ENCODE measurements at places on chromosomes 6 and 20.

- peak; percentile 60 for DNase-seq
Observed at GRCh38 chr20:58870293-58871014, 17.9 kb downstream of the GNAS start.

DNA sequence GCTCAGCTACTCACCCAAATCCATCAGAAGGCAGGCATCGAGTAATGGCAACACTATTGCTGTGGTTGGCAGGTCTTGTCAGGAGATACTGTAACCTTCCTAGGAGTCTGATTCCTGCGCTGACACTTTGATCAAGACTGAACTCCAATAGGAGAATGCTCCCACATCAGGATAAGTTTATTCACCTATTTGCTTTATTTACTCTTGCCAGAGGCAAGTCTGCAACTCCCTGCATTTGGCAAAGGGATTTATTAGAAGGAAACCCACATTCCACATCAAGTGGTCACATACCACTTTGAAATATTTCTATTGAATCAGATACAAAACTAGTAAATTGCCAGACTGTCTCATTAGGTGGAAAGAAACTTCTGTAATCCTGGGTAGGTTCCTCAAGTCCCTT lies 43.5 kb downstream of the ZFAND3 start:
- DNase-seq = no peak

GRCh38 chr20:22584522-22584921 lies at the start of gene FOXA2:
Gene FOXA2, minus strand, starts transcription at chr20:22584572. Its CDS starts 294 bp downstream, at chr20:22584278.
- no peak for DNase-seq

GRCh38 chr6:91243436-91243835 lies 656.6 kb upstream of the MAP3K7 start:
- no peak for DNase-seq

GRCh38 chr6:143513410-143513809 lies 1.9 kb upstream of the FUCA2 start:
- DNase-seq = peak; percentile 43

DNA sequence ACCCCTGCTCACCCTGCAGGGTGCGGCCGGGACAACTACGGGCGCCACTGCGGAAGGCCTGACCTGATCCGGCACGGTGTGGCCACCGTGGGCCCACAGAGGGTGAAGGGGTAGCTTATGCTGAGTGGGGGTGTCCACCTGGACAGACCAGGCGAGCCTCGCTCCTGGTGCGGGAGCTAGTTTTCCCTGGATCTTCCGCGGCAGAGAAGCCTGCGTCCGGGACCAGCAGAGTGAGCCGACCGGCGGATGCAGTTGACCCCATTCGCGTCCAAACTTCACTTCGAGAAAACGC lies 38.2 kb downstream of the NCR2 start:
- no peak for DNase-seq

DNA sequence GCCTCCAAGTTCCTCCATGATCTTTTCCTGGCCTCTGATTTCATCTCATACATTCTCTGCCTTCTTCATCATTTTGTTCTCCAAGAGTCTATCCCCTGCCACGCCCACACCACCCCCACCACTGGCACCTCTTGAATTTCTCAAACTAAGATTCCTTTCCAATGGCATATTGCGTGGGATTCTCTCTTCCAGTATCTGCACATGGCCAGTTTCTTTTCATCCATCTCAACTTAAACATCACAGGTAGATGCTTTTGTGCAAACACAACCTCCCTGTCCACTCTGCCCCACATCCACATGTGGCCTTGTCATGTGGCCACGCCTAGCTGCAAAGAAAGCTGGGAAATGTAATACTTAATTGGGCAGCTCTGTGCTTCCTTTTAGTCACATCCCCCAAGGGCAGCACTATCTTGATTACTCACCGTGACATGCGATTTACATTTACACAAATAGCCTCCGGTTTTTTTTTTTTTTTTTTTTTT lies 33.4 kb upstream of the ZMYND8 start:
- no peak for DNase-seq

GRCh38 chr6:144659202-144660182 lies 374.4 kb downstream of the UTRN start:
- no peak for DNase-seq

DNA sequence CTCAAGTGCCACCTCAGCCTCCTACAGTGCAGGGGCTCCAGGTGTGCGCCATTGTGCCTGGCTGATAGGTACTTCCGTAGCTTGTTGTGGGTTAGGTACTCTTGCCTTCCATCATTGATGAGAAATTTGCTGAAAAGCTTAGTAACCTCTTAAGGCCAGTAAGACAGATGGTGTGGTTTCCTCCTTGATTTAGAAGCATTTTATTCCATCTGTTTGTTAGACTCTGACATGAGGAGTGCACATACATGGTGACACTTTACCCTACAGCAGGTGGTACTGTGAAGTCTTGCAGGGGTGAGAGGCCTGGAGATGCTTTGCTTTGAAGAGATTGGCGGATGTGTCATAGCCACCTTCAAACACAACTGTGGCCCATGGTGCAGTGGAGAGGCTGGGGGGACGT lies 14.8 kb upstream of the MTG2 start:
- DNase-seq = no peak

- no peak for DNase-seq
Observed at GRCh38 chr6:53845280-53846195, 50.7 kb downstream of the LRRC1 start.

GRCh38 chr6:90384720-90385119 lies 88.1 kb upstream of the BACH2 start:
- DNase-seq = no peak

GRCh38 chr20:51363813-51364212 lies 178.7 kb downstream of the NFATC2 start:
- DNase-seq = no peak

DNA sequence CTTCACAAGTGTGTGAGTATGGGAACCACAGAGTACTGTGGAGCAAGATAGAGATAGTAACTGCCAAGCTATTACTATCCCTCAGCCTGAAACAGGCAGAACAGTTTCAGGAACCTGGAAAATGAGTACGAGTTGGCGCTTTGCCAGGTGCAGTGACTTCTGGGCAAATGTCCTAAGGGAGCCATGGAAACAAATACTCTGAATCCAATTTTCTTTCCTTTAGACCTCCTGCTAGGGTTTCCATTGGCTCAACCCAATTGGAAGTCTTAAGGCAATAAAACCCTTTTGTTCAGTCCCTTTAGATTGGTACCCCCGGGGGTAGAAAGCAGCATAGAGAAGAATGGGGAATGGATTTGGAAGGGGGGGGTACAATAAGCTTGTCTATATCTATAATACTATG lies 205.0 kb upstream of the EPHA7 start:
- DNase-seq = no peak

DNA sequence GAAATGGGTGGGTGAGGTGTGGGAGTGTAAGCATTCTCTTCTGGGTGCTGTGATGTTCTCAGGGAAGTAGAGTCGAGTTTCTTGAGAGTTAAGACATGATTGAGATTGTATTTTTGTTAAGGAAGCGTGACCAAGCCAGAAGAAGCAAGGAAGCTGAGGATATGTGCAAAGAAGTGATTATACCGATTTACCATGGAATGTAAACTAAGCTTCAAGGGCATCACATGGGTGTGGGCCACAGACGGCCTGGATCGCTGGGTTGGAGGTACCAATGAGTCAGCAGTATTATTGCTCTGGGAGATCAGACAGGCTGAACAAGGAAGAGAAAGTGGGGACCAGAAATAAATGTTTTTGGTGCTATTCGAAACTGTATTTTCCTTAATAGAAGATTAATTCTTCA lies 184.1 kb upstream of the GMDS start:
- DNase-seq = no peak

GRCh38 chr20:62269871-62270270 lies 31.6 kb downstream of the OSBPL2 start:
- no peak for DNase-seq

DNA sequence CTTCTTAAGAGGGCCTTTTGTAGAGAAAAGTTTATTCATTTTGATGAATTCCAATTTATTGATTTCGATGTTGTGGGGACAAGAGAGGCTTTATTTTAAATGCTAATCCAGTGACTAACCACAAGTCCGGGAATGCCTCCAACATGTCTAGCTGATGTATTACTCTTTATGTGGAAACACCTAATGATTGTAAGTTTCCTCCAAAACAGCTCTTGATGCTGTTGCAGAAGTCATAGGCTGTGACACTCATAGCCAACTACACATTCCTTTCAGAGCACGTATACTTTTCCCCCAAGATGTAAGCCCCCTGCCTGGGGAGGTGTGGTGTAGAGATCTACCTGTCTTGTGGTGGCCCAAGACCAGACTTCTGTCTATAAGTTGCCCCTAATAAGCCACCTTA lies 61.3 kb upstream of the RNF24 start:
- no peak for DNase-seq

GRCh38 chr20:22690616-22691179 lies 106.3 kb upstream of the FOXA2 start:
- DNase-seq = no peak

GRCh38 chr6:169972101-169972651 lies 220.8 kb downstream of the ERMARD start:
- no peak for DNase-seq

DNA sequence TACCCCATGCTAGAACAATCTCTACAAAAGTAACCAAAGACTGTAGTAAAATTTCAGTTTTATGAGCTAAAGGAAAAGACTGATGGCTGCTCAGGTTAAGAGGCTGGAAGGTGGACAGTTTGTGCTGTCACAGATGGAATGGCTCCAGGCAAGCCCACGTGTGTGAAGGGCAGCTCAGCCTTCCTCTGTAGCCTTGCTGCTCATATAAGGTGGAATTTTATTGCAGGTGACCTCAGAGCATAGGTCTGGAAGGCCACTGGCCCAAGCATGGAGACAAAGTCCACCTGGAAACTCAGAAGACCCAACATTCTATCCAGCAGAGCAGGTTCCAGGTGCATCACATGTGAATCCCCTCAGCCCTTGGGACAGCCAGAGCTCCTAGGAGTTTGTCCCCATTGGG lies 53.6 kb downstream of the KAT14 start:
- no peak for DNase-seq

DNA sequence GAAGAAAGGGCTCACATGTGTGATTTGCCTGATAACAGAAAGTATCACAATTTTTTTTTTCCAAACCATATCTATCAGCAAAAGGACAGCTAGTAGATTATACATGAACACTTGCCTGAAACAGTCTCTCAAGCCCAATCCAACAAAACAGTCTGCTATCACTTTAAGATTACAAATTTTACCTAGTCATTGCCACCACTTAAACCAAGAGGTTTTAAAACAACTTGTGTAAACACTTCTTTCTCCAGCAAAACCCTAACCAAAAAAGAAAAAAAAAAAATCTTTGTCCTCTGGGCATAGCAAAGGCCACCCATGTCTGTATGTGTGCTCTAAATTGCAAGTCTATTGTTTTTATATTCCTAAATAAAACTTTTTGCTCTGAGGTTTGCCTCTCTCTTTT lies 1568.4 kb downstream of the GRIK2 start:
- no peak for DNase-seq

- DNase-seq = no peak
Observed at GRCh38 chr6:131013495-131013894, 49.5 kb downstream of the EPB41L2 start.

- DNase-seq = no peak
Observed at GRCh38 chr6:73639040-73639439, 14.8 kb downstream of the SLC17A5 start.

- DNase-seq = peak; percentile 9
Observed at GRCh38 chr6:95203153-95203754, 374.1 kb upstream of the MANEA start.

GRCh38 chr6:134245041-134245440 lies 72.9 kb downstream of the SGK1 start:
- DNase-seq = no peak

- DNase-seq = no peak
Observed at GRCh38 chr6:69289689-69290495, 506.9 kb downstream of the LMBRD1 start.

DNA sequence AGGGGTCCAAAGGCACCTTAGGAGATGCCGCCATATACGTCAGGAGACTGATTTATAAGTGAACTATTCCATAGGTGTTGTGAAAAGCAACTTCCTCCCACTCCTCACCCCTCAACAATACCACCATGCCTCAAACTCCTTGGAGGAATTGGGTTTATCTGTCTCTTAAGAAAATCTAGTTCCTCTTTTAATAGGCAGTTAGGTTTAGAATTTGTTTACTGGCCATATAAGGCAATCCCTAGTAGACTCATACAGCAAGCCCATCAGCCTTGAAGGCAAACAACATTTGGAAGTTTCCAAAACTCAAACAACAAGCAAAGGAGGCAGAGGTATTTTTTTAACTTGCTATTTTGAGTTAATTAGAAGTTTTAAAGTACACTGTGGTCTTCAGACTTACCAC lies 66.1 kb downstream of the PRND start:
- no peak for DNase-seq

DNA sequence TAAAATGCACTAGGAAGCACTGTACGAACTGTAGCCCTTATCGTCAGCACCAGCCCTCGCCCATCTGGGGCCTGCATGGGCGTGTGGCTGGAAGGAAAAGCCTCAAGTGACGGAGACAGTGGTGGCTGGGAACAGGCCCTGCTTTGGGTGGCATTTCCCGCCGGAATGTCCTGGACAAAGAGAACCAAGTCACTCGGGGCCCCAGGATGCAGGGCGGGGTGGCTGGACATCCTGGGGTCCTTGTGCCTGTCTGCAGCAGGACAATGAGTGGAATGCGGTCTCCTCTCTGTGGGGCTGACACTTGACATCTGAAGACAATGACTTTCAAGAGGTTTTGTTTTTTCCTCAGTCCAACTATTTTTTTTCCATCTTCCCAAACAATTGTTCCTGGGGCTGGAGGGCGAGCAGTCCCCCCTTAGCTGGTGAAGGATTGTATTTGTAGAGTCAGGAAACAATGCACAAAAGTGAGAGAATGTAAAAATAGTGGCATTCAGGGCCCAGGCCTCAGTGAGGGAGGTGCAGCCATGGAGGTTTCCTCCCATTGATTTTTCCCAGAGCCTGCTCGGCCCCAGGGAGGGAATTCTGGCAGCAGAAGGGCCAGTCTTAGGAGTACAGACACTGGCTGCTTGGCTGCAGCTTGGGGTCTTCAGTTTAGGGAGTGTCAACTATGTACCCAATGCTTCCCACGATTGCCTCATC lies 64.4 kb downstream of the PREX1 start:
- DNase-seq = no peak

GRCh38 chr20:53853111-53853713 lies 217.2 kb downstream of the BCAS1 start:
- no peak for DNase-seq

DNA sequence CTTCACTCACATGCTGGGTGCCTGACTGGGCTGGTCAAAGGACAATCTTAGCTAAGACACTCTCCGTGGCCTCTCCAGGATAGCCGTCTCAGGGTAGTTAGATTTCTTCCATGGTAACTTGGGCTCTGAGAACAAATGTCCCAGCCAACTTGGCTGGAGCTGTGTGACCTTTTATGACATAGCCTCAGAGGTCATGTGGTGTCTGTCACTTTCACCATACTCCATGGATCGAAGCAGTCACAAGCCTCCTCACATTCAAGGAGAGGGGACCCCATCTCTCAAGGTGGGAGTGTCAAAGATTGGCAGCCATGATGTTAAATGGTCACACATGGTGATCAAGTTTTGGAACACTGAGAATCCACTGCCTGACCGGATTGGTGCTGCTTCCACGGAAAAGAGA lies 190.9 kb upstream of the SUPT3H start:
- DNase-seq = no peak

DNA sequence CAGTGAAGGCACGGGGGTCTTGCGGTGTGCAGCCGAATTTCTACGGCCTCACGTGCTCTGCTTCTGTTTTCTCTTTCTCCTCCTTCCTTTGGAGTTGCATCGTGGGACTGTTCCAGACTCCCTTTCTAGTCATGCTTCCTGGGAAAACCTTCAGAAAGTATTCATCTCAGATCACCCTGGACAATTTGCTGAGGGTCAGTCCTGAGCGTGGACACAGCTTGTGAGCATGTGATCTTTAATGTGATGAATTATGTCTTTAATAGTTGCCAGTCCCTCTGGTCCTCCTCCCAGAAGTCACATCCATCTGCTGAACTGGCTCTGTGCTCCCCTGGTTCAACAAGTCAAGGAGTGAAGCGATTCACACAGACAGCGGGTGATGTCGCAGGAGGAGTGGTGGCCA lies 145.0 kb upstream of the PDE10A start:
- no peak for DNase-seq

Measured in hematopoietic multipotent progenitor cell (in vitro differentiated cells).